NAMALWA (cell line): ENCODE measurements at places on chromosomes 5 and 9.

DNA sequence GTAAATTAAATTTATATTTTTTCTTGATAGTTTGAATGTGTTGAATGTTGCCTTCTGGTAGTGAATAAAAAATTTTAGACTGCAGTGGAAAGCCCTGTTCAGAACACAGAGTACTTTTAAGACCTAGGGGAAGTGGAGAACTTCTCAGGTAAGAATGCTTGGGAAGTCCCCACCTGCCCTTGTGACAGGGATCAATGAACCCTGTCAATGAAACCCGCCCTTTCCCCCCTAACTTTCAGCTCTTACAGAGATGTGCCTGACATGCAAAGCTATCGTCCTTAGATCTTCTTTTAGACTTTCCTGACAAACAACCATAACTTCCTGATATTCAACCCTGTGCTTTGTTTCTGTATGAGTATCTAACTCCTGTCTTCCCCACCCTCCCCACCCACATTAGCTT, 562.7 kb downstream of the TLE4 start:
- DNase-seq, result no peak

DNA sequence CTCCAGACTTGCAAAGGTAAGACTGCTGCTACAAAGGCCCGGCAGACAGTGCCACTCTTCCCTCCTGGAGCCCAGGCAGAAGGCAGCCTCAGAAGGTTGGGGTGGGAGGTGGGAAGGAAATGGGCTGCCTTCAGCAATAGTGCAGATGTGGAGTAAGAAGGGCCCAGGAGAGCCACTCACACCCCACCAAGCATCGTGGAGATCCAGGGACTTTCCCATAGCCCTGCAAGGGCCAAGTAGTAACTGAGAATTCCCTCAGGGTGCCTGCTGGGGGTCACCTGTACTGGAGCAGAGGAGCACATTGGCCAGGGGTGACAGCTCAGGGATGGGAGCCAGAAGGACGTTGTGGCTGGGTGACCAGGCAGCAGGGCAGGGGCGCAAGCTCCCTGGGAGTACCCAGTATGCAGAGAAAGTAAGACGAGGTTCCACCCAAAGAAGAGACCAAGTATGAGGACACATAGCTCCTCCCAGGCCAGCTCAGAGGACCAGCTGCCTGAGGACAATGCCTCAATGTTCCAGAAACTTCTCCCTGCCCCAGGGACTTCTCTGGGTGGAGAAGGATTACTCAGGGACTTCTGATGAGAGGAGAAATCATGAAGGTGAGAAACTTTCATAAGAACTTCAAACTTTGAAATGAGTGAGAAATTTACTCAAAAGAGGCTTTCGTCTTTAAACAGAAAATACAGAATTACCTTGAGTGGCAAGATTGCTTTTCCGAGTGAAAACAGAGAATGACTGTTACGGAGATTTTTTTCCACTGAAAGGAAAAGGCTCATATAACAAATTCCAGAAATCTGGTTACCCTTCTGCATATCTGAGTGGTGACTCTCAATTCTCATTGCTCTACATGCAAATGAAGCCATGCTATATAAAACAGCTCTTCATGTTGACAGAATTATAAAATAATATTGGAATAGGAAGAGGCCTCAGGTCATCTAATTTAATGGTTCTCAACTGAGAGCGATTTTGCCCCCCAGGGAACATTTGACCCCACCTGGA, 87.9 kb upstream of the TRIO start:
- DNase-seq, result no peak

DNA sequence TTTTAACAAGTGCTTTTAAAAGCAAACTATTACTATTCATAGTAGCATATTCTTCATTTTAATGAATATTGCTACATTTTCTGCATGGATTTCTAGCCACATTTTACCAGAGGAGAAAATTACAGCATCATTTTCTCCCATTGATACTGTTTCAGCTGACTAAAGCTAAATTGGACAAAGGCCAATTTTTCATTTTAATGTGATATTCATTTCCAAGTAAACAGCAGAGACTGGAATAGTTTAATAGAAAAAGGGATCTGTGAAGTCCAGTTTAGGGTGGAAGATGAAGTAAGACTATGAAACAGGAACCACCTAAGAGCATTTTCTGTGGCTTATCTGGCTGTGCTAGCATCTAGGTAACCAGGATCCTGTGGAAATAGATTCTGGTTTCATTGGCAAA, 128.1 kb downstream of the GIN1 start:
- no peak for DNase-seq

DNA sequence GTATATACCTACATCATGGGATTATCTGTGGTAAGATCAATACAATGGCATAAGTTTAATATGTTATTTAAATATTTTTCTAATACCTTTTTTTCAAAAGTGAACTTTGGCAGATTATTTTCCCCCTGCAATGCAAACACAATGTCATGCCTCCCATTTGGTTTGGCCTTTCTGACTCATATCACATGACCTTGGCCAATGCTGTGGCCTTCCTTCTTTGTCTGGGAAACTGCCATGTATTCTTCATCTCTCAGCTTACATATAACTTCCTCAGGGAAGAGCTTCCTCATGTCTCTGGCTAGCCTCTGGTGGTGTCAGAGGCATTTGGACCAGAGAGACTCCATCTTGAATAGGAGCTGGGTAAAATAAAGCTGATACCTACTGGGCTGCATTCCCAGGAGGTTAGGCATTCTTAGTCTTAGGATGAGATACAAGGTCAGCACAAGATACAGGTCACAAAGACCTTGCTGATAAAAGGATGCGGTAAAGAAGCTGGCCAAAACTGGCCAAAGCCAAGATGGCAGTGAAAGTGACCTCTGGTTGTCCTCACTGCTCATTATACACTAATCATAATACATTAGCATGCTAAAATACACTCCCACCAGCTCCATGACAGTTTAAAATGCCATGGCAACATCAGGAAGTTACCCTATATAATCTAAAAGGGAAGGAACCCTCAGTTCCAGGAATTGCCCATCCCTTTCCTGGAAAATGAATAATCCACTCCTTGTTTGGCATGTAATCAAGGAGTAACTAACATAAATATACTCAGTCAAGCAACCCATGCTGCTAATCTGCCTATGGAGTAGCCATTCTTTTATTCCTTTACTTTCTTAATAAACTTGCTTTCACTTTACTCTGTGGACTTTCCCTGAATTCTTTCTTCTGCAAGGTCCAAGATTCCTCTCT, 76.0 kb downstream of the C9orf153 start:
- no peak for DNase-seq

DNA sequence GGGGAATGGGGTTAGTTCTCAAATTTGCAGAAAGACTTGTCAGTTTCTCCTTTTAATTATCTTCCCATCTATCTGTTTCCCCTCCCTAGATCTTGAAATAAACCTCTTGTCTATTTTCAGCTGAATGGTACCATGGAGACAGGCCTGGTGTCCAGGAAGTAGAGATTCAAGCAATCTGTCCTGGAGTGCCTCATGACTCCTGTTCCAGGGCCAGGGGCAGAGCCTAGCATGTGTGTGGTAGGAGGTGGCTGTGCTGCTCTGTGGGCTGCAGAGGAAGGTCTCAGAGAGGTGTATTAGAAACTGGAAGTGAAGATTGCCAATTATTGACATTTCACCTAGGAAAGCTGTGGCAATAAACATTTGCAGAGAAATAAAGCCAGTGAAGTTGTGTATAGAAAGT, 175.8 kb upstream of the ATP10B start:
- no peak for DNase-seq

GRCh38 chr5:131640043-131640856, 5.2 kb upstream of the RAPGEF6 start:
- DNase-seq, result no peak

GRCh38 chr9:95924987-95925386, 49.5 kb downstream of the ERCC6L2 start:
- no peak for DNase-seq

GRCh38 chr5:93576994-93577853, 3.8 kb downstream of the NR2F1-AS1 start:
- DNase-seq, result no peak

- no peak for DNase-seq
These were observed 12.2 kb downstream of the EGFL7 start for GRCh38 chr9:136674786-136675349.

- peak; percentile 93 for DNase-seq
These were observed 24.9 kb downstream of the PCDHGC5 start for GRCh38 chr5:141513627-141514329.

- no peak for DNase-seq
These were observed 234.1 kb downstream of the FBXL7 start for GRCh38 chr5:15734058-15734457.

DNA sequence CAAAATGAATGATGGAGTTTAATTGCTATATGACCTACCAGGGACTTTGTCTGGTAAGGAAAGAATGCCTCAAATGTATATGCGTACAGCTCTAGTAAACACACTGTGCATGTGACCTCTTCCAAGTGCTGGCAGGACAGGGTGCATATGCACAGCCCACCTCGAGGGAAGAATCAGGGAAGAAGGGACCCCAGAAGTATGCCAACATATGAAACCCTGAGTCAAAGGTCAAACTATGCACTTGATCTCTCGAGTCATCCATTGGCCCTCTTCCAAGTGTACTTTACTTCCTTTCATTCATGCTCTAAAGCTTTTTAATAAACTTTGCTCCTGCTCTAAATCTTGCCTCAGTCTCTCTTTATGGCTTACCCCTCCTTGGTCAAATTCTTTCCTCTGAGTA, 804.6 kb upstream of the COX7C start:
- DNase-seq, result no peak

DNA sequence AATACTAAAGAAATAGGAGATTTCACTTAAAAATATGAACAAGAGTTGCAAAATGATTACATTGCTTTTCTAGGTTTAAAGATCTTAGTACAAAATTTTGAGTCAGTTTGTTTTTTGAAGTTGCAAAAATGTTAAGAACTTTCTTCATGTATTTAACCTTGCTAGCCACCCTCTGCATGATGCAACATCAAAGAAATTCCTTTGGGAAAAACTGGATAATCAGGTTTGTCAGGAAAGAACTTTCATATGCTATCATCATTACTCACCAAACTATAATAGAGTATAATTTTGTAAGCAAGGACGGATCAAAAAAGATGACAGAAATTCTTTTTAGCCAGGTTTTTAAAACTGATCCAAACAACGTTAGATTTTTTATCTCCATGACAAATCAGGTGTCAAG, 116.9 kb upstream of the MRPS30 start:
- no peak for DNase-seq
